ENCODE measurements at places on chromosomes 2 and 18.

- no peak for DNase-seq
Measured at GRCh38 chr2:191885098-191885497, 38.2 kb upstream of the CAVIN2 start.

GRCh38 chr2:209472112-209472832, 48.4 kb downstream of the MAP2 start:
- peak; percentile 10 for DNase-seq

- DNase-seq = no peak
Measured at GRCh38 chr2:18820966-18821365, 231.6 kb upstream of the NT5C1B start.

- DNase-seq = no peak
Measured at GRCh38 chr2:10759151-10759714, 37.8 kb downstream of the ATP6V1C2 start.

GRCh38 chr2:194090251-194090905, 1566.6 kb upstream of the SLC39A10 start:
- DNase-seq = no peak

GRCh38 chr2:62029910-62030309, 124.4 kb downstream of the COMMD1 start:
- no peak for DNase-seq

GRCh38 chr2:60519231-60519863, 34.1 kb downstream of the BCL11A start:
- DNase-seq = no peak

DNA sequence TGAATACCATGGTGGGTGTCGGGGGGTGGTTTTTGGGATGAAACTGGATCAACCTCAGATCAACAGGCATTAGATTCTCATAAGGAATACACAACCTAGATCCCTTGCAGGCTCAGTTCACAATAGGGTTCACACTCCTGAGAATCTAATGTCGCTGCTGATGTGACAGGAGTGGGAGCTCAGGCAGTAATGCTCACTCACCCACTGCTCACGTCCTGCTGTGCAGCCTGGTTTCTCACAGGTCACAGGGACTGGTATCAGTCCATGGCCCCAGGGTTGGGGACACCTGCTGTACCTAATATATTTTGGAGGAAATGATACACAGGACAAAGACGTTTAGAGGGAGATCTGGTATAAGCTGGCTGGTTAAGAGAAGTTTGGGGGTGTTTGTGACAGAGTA, 338.8 kb downstream of the PLCL1 start:
- no peak for DNase-seq

- DNase-seq = no peak
Measured at GRCh38 chr2:203533676-203534591, 1.2 kb downstream of the RAPH1 start.

Measured in NCI-H187 (cell line).